ENCODE measurements at places on chromosomes 12 and 14.

DNA sequence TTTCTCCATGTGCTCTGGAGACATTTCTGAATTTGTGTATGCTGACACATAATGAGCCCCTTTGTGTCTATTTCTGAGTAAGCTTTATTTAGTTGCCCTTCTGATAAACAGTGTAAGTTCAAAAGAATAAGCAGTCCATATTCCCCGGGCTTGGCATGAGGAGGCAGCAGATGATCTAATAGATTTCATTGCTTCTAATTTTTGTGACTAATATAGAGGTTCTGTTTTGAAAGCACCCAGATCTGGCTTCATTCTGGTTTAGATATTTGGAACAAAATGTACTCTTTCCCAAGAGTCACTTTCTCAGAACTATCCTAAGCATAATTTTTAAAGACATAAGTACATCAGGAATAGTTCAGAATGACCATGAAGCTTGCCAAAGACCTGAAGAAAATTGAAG lies 290.9 kb downstream of the BTG1 start:
- no peak for DNase-seq

DNA sequence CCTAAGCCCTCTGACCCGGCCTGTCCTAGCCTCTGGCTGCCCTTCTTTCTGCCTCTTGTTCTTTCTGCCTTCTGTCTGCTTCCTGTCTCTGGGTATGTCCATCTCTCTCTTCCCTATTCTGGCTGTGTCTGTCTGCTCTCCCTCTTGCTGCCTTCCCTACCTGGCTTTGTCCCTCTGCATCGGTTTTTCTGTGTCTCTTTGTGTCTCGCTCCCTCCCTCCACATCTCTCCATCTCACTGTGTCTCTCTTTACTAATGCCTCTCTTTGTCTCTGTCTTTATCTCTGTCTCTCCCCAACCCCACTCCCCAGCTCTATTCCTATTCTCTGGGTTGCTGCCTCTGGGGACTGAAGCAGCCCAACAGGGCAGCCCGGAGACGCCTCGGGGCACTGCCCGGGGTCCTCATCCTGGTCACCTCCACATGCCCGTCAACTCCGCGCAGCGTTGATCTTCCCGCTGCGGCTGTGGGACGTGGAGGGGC lies 10.1 kb downstream of the SHMT2 start:
- DNase-seq, result no peak

- no peak for DNase-seq
Measured at GRCh38 chr12:69007855-69008351, 74.9 kb upstream of the CPM start.

DNA sequence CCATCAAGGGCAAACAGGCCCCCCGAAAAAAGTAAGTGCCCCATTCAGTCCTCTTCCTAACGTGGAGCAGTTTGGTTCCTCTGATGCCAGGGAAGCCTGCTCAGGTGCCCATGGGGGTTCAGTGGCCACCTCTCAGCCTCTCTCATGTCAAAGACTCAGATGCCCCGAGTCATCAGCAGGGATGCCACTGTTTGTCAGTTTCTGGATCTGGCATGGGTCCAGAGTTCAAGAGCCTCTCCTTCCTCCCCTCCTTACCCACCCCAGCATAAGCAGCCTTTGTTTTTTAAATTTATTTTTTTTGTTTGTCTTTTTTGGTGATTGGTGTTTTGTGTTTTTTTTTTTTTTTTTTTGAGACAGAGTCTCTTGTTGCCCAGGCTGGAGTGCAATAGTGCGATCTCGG lies 11.3 kb downstream of the KMT5A start:
- no peak for DNase-seq

DNA sequence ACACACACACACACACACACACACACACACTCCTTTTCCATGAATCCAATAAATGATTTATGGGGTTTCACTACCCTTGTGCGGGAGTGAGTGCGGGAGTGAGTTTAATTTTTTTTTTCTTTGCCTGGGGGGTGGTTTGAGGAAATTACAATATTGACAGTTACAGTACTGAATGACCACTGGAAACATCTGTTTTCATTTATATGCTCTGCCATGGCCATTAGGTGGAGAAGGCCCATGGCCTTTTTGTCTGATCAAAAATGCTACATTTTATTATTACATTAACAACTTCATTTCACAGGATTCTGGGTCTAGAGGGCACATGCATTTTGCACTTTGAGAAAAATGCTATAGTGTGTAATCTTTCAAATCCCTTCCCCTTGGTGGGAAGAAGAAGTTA lies 5.9 kb downstream of the TBX3 start:
- DNase-seq, result no peak

DNA sequence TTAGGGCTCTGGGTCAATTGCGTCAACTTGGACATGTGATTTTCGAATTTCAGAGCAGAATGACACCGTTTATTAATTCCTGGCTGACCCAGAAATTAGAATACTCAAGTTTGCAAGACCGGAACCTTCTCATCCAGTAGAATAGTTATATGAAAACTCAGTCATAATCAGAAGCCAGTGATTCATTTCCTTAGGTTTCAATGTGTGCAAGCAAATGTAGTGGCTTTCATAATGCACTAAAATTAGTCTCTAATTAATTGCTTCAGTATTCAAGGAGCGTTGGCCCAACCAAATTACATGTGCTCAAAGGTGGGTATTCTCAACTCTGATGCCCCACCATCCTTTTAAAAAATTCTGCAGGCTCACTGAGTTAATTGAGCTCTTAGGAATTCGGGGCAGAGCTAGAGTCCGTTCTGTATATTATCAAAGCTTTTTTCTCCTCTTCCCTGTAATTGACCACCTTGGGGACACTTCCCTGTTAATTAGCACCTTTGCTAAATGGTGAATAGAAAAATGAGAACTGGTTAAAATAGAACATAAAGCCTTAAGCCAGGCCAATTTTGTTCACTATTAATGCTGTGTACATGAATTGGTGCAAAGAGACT lies 55.4 kb downstream of the DAO start:
- no peak for DNase-seq

DNA sequence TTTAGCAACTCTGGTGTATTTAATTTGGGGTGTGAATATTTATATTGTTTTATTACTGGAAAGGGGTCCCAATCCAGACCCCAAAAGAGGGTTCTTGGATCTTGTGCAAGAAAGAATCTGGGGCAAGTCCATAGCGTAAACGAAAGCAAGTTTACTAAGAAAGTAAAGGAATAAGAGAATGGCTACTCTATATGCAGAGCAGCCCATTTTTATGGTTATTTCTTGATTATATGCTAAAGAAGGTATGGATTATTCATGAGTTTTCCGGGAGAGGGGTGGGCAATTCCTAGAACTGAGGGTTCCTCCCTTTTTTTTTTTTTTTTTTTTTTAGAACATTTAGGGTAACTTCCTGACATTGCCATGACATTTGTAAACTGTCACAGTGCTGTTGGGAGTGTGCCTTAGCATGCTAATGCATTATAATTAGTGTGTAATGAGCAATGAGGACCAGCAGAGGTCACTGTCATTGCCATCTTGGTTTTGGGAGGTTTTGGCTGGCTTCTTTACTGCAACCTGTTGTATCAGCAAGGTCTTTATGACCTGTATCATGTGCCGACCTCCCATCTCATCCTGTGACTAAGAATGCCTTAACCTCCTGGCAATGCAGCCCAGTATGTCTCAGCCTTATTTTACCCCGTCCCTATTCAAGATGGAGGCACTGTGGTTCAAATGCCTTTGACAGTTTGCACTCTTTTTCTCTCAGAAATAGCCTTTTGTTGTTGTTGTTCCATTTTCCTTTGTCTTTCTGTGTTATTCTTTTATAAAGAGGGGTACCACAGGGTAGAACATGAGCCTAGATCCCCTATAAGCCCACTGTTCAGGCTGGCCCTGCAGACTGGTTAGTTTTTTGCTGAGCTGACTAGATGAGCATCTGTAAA lies 75.5 kb upstream of the DCD start:
- peak; percentile 70 for DNase-seq

DNA sequence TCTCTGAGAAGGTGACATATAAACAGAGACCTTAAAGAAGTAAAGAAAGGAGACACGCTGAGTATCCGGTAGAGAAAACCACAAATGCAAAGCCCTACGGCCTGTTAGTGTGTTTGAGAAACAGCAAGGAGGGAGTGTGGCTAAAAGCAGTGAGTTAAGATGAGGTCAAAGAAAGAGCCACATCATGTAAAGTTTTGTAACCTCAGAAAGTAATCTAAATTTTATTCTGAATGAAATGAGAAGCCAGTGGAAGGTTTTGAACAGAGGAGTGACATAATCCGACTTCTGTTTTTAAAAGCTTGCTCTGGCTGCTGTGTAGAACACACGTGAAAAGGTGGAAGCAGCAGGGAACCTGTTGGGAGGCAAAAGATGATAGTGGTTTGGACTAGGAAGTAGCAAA lies 32.6 kb downstream of the PPP2R5E start:
- peak; percentile 65 for DNase-seq

- DNase-seq, result no peak
Measured at GRCh38 chr14:74350211-74350927, 2.1 kb downstream of the VRTN start.

DNA sequence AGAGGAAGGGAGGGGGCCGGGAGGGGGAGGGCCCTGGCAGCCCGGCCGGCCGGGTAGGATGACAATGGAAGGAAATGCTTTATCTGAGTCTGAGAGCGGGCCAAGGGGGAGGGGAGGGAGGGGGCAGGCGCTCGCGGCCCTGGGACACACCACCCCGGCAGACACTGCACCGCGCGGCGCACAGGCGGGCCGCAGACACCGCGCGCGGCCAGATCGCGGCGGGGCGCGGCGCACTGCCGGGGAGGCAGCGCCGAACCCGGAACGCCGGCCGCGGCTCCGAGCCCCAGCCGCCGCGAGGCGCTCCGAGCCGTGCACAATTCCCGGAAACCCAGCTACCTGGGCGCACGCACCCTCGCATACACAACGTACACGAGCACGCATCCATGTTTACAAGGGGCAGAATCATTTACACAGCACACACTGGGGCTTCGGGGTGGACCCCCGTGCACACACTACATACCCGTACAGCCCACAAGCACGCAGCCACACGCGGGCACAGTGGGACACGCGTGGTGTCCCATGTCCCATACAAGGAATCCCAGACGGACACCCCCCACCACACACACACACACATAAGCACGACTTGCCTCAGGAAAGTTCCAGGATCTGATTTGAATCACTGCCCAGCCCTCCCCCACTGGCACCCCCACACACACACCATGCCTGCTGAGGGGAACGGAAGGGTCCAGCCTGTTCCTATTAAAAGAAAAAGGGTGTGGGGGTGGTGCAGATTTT lies at the start of gene HDAC7:
Gene HDAC7, minus strand, starts transcription at position 8 of the 735 bp plus-strand sequence. CDS start 118 bp downstream, outside the sequence.
- DNase-seq, result peak; percentile 68

DNA sequence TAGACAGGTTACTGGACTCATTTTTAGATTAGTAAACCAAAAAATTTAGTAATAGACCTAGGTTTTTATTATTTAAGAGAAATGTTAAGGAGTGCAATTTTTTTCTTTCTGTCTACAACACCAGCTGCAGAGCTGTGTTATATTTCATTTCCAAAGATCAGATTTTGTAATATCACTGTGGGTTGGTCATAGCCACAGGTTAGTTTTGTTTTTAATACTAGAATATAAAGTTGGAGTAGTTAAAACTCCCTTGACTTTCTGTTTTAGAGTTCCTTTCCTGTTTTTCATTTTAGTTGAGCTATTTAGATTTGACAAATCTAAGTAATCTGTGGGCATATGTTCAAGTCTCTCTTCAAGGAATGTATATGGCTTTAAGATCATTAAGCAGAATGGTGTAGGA lies 30.7 kb upstream of the GARIN2 start:
- DNase-seq, result no peak

DNA sequence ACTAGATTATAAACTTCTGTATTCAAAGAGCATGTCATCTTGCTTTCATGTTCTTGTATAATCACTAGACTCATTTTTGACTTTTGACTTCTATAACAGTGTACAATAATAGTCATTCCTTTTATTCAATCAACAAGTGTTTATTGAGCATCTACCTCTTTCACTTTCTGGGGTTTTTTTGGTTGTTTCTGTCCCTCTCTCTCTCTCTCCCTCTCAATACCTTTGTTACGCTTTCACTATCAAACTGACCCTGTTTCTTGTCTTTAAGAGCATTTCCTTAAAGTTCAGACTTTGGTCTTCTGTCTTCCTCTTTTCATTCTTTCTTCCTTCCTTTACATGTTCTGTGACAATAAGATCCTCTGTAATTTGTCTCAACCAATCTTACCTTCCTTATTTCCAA lies 49.5 kb downstream of the GPR137C start:
- no peak for DNase-seq

DNA sequence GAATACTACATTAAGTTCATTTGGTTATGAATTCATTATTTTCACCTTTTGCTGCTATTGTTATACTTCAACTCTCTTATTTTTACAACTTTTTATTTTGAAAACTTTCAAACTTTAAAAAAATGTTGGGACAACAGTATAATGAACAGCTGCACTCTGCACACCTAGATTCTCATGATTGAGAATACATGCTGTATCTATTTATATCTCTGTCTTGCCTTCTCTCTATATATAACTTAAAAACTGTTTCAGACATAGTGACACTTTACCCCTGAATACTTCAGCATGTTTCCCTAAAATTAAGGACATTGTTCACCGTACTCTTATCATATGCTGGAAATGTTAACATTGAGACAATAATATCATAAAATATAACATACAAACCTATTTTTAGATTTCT lies 237.1 kb downstream of the GPHN start:
- no peak for DNase-seq

DNA sequence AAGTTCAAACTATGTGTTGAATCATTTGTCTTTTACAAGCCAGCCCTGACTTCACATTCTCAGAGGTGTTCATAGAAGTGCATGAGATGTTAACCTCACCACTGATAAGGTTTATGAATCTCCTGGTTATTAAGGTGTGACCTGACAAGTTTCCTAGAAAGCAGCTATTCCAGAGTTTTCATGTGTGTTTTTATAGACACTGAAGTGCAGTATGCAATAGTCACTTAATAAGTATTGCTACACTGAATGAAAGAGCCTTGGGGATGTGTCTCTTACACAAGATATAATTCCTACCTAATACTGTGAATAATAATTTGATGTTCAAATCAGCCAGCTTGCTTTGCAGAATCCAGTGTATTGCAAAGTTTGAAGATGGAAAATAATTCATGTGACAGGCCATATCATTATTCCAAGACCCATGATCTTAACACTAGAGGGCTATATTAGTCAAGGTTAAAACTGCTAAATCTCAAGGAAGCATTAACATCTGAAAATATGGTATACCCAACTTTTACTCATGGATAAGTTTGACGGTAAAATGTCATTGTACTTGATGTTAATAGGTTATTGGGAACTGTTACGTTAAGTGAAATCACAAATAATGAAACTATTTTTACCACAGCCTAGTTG lies 13.0 kb downstream of the SLC25A3 start:
- DNase-seq, result no peak

Measured in CD8-positive, alpha-beta T cell (primary cell).